ENCODE measurements at places on chromosomes 16 and 17.

DNA sequence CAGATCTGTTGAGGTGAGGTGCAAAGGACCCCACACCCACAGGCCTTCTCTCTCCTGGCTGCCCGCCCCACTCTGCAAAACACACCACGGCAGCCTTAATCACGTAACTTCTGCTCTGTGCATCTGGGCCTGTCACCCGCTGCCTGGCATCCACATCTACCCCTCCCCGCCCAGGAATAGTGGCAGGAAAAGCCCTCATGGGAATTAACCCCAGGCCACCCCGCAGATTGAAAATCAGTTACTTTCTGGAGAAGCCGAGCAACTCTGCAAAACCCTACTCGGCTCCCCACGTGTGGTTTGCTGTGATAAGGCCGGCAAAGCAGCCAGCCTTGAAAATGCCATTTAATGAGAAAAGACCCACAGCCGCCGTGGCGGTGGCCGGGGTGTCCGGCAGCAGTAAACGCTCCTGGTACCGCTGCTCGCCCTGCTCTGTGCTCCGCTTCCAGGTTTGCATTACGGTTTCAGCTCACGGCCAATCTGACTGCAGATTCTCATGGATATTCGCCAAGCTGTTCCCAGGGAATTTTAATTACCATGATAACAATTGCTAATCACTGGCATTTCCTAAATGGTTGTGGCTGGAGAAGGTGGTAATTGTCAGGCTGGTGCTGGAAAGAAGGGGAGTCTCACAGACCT lies 78.0 kb upstream of the DOC2B start:
- DNase-seq: no peak

- peak; percentile 30 for DNase-seq
Observed at GRCh38 chr17:42908872-42909700, 8.5 kb downstream of the G6PC1 start.

- DNase-seq: no peak
Observed at GRCh38 chr17:27960183-27960849, 67.2 kb upstream of the LYRM9 start.

GRCh38 chr17:80725517-80725916 lies 180.9 kb downstream of the RPTOR start:
- DNase-seq: peak; percentile 58

GRCh38 chr17:41687828-41688640 lies 651 bp upstream of the EIF1 start:
- DNase-seq: peak; percentile 16

DNA sequence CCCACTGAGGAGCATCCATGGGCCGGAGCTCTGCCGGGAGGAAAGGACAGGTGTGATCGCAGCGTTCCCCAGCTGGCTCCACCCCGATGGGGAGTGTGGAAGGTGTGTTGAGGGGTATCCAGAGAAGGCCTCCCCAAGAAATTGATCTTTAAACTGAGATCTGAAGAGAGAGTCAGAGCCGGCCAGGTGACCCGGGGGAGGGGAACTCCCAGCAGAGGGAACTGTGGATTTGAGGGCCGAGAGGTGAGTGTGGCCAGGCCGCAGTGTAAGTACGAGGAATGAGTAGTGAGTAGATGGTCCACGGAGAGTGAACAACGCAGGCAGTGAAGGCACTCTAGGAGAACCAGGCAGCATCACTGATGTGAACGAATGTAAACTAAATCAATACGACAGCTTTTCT lies 80.2 kb downstream of the RPTOR start:
- DNase-seq: no peak

GRCh38 chr17:69269131-69269998 lies 40.7 kb upstream of the ABCA10 start:
- DNase-seq: peak; percentile 77

Measured in fibroblast of villous mesenchyme (primary cell).